ENCODE measurements at places on chromosomes 4 and X. TPM values are rescaled to one million over a fixed set of nuclear protein-coding genes. Genes with fewer than 3 reads are reported as not detected.

DNA sequence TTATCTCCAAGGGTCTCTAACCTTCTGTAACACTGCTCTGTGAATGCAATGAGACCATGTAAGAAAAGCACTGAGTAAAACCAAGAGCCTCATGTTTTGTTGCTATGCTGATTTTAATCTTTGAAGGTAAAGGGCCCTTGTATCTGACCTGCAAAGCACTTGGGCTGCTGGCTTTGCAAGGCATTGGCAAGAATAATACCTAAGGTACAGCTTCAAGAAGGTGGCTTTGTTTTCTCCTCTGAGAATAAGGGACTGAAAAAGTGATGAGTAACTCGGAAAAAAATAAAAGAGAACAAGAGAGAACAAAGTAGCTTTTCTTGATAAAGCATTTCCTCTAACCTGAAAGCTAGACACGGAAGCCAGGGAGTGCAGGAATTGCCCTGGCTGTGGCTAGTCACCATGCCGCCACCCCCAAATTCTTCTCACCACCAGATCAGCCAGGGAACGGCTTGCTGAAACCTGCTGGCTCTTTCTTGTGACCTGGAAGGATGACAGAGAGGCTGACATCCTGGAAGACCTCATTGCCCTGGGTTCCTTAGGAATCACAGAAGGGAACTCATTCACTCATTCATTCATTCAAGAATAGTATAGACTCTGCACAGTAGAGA is 41.8 kb upstream of the HS3ST1 start:
- no peak for DNase-seq

DNA sequence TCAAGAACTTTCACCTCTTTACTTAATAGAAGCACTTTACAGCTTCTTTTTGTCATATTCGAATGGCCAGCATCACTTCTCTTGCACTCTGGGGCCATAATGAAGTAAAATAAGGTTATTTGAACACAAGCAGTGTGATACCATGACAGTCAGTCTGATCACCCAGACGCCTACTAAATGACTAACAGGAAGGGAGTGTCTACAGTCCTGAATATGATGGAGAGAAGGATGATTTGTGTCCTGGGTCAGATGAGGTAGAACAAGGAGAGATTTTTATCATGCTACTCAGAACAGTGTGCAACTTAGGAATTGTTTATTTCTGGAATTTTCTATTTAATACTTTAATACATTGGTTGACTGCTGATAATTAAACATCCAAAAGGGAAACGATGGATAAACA is 284.2 kb upstream of the F9 start:
- no peak for DNase-seq

IL15 gene
- 3.6 TPM for total RNA-seq

PAGE4 gene
- total RNA-seq = not detected
